G401 (cell line): ENCODE measurements at places on chromosomes 2 and 18.

DNA sequence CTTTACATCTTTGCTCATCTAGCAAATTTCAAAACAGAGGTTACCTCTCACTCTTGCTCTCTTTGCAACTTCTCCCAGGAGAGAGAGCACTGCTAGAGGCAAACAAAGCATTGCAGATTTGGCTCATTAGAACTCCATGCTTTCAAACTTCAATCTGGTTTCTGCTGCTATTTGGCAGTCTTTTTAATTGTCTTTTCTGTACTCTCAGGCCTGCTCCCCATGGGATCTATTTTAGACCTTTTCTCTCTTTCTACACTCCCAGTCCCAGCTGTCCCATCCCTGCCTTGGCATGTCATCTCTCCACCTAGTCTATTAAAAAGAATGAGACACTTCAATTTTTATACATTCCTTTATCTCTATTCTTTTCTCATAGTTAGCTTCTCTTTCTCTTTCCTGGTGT, 15.2 kb downstream of the KCNJ3 start:
- DNase-seq = peak; percentile 93

- DNase-seq = no peak
Measured at GRCh38 chr2:28528206-28528605, 32.3 kb downstream of the PLB1 start.

DNA sequence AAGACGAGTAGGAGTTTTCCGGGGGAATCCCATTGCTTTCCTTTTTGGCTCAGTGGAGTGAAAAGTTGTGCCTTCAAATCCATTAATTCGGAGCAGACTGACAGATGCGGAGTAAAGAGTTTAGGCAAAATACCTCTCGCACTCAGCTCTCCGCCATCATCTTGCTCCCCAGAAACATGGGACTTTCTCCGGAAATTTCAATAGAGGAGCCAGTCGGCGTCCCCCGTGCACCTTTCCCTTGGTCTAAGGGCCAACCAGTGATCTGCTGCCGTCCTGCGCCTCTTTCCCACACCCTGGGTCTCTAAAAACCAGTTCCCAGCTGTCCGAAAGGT, 318 bp downstream of the TYW5 start:
- no peak for DNase-seq

- DNase-seq = peak; percentile 82
Measured at GRCh38 chr18:56302156-56302555, 336.2 kb downstream of the TXNL1 start.

DNA sequence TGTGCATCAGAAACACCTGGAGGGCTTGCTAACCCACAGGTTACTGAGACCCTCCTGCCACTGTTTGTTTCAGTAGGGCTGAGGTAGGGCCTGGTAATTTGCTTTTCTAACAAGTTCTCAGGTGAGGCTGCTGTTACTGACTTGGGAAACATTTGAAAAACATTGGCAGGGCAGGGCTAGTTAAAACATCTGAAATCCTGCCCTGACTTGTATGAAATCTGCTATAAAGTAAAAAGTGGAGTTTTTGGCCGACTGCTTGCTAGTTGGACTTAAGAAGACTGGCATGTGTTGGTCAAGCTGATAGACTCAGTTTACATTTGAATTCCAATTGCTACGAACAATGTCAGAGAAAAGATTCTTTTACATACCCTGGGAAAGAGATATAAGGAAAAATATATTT, 111.6 kb upstream of the DLX2 start:
- DNase-seq = no peak

- DNase-seq = no peak
Measured at GRCh38 chr2:210687786-210688470, 131.5 kb downstream of the CPS1 start.

DNA sequence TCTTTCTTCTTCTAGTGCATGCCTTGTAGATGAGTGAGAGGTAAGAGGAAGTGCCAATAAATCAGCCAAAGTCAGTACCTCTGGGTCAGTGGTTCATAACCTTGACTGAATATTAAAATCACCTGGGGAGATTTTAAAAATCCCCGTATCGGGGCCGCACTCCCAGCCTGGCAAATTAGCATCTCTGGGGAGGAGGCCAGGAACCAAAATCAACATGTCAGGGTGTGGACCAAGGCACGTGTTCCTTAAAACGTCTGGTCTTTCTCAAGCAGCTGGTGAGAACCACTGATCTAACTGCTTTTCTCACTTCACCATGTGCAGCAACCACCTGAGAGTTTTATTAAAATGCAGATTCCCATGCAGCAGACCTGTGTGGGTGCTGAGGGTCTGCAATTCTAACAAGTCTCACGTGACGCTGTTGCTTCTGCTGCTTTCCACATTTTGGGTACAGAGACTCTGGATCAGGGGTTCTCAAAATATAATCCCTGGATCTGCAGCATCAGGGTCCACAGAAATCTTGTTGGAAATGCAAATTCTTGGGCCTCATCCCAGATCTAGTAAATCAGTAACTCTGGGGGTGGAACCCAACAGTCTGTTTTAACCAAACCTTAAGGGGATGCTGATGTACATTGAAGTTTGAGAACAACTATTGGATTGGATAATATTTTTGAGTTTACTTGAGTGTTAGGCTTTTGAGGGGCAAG, 49.5 kb downstream of the CHST9 start:
- DNase-seq = no peak

DNA sequence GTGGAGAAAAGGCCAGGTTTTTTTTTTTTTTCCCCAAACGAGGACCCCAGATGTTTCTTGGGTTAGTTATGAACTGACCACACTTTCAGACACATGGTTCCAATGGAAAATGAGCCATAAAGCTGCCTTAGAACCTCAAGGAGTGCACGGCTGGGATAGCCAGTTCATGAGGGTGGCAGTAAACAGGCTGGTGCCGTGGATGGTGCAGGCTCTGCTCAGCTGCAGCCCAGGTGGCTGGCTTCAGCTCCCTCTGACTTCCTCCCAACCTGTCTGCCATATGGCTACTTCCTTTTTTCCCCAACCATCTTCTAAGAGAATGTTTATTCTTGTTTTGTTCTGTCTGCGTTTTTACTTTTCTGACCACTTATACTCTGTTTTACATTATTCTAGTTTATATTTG, 109.8 kb upstream of the LMAN1 start:
- DNase-seq = peak; percentile 69

DNA sequence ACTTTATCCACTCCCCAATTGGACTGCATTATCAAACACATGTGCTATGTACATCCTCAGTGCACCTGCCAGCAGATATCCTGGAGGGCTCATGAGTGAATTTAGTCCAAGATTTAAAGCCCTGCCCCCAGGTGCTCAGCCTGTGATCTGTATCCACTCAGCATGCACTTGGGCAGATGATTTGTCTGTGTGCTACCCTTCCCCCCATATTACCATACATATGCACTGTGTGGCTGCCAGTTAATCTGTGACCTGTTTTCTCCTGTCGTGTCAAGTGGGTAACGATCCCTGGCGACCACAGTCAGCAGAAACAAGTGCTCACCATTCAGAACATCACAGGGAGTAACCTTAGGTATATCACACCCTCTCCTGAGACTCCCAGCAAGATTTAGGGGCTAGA, 10.2 kb downstream of the NAGK start:
- DNase-seq = no peak

GRCh38 chr2:234945339-234945873, 6.4 kb upstream of the SH3BP4 start:
- no peak for DNase-seq

GRCh38 chr2:158142568-158143332, 41.1 kb downstream of the UPP2 start:
- no peak for DNase-seq

- DNase-seq = peak; percentile 27
Measured at GRCh38 chr2:231174211-231174651, 24.2 kb upstream of the ARMC9 start.

DNA sequence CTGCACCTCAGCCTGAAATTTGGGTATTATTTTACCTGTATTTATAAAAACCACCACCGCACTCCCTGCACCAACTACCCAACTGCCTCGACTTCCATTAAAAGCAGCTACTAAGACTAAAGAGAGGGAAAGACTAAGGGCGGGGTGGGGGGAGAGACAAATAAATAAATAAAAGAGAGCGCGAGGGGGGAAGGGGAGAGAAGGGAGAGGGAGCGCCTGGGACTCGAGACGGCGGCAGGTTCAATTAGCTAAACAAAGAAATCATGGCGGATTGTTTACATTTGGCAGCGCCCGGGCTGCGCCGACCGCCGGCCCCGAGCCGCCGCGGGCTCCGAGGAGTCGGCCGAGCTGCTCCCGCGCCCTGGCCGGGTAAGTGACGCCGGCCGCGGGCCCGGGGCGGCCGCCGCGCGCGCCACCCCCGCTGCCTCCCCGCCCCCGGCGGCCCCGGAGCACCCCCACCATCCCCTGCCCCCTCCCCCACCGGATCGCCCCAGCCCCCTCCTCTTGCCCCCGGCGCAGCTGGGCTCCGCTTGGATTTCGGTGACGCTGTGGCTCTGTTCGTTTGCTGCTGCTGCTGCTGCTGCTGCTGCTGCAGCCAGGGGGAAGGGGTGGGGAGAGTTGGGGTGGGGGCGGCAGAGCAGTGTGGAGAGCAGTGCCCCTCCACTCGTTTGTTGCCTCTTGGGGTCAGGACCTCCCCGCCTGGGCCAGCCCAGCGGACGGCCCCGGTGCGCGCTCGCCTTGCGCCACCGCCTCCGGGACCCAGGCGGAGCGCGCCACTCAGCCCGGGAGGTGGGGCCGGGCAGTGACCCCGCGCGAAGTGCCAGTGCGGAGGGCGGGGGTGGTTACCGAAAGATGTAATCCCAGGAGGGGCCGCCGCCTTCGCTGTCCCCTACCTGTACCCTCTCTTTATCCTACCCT, 187.2 kb upstream of the FANCL start:
- no peak for DNase-seq

GRCh38 chr18:45642238-45642637, 27.0 kb downstream of the SLC14A2 start:
- no peak for DNase-seq

GRCh38 chr2:160332318-160332717, 132.2 kb upstream of the ITGB6 start:
- no peak for DNase-seq

DNA sequence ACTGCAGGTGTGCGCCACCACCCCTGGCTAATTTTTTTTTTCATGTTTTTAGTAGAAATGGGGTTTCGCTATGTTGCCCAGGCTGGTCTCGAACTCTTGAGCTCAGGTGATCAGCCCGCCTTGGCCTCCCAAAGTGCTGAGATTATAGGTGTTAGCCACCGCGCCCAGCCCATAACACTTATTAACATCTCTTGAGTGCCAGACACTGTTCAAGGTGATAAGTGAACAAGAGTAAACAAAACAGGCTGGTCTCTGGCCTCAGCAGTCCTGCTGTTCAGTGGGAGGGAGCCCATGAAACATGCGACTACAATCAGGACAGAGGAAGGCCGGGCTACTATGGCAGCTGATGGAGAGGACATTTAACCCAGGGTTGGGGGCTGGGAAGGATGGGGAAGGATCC, 42.3 kb downstream of the KCTD1 start:
- DNase-seq = no peak

- no peak for DNase-seq
Measured at GRCh38 chr18:10258836-10259474, 195.5 kb upstream of the APCDD1 start.

DNA sequence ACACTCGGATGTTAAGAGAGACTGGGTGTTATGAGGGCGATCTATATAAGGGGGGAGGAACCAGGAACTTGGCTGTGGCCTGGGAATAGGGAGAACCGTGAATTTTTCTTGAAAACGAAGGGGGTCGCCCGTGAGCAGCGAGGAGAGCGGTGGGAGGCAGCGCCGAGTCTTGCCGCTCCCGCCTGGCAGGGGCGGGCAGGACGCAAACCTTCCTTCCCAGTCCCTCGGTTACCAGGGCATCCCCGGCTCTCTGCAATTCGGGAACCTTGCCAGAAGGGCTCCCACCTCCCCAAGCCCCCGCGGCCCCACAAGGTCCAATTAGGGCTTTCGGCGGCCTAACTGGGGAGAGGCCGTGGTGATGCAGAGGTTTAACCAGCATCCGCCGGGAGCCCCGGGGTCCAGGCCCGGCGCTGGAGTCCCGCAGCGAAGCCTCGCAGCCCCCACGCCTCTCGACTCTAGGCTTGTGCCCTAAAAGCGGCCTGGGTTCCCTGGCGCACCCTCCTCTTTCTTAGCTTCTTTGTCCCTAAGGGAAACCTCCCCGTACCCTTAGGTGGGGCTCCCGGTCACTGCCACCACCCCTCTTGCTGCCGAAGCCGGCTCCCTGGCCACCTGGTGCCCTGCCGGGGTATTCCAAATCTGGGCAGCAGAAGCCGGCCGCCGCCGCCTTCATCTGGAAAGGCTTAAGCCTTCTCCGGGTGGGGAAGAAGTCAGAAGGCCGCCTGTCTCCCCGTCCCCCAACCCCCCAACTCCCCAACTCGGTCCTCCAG, 680 bp upstream of the FHOD3 start:
- DNase-seq = peak; percentile 45

DNA sequence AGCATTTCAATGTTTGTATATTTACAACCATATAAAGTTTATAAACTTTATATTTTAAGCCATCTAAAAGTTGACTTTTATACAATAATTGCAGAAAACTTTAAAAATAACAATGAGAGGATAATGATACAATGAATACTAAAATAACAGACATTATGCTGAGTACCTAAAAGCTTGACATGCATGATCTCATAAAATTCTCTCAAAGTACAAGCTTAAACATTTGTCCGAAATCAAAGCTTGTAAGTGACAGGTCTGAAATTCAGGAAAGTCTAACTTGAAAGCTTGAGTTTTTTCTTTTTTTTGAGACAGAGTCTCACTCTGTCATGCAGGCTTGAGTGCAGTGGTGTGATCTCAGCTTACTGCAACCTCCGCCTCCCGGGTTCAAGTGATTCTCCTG, 84.1 kb upstream of the FRZB start:
- no peak for DNase-seq

GRCh38 chr2:170493426-170494097, 221.6 kb upstream of the SP5 start:
- no peak for DNase-seq

GRCh38 chr2:117763804-117764203, 50.7 kb upstream of the DDX18 start:
- DNase-seq = no peak

- no peak for DNase-seq
Measured at GRCh38 chr18:62361288-62361687, 36.2 kb downstream of the TNFRSF11A start.

DNA sequence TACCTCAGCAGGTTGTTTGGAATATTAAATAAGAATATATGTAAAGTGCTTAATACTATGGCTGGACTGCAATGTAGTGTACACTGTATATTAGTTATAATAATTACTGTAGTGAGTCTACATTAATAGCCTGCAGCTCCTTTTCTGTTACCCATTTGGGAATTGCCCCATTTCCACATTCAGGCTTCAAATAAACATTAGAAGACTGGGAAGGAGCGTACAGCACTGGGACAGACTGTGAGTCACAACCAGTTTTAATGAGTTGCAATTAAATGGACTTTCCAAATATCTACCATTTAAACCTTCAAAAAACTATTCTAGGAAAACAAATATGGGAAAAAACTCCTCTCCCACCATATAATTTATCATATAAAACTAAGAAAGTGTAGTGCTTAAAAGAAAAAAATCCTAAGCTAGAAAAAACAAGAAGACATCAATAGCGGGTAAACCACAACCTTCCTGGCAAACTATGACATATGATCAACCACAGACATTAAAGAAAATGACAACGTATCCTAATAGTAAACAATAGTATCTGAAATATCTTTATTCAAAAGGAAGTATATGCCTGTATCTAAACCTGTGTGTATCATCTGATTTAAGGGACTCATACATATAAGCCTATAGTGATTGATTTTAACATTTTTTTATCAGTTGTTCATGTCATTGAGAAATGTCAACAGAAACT, 86.1 kb downstream of the TRIP12 start:
- DNase-seq = no peak
